ENCODE measurements at places on chromosomes 12 and 14.

DNA sequence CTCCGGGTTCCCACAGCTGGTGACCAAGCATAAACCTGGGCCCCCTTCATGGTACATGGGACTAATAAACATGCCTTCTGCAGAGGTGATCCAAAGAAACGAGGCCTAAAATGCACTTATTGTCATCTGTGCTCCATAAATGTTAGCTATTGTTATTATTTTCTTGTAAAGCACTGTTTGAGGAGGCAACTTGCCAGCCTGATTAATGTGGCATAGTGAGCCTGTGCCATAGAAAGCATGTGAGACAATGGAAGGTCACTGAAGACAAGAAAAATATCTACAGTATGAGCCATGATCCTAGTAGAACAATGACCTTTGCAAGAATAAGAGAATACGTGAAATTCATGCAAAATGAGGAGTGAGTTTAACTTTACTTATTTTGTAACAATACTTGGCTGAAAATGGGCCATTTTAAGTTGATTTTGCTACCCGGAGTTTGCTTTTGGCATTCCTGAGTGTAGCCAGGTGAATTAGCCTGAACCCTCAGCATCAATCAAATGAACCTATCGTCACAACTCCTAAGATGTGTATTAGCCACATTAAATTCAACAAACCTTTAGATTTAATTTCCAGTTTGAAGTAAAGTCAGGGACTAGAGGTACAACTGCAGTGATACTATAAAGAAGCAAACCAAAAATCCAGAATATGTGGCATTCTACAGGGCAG, 52.2 kb downstream of the CPM start:
- DNase-seq, result no peak

- DNase-seq, result no peak
These were observed 12.0 kb downstream of the VDR start for GRCh38 chr12:47892819-47893218.

- DNase-seq, result no peak
These were observed 638.4 kb downstream of the FLRT2 start for GRCh38 chr14:86168371-86168770.

DNA sequence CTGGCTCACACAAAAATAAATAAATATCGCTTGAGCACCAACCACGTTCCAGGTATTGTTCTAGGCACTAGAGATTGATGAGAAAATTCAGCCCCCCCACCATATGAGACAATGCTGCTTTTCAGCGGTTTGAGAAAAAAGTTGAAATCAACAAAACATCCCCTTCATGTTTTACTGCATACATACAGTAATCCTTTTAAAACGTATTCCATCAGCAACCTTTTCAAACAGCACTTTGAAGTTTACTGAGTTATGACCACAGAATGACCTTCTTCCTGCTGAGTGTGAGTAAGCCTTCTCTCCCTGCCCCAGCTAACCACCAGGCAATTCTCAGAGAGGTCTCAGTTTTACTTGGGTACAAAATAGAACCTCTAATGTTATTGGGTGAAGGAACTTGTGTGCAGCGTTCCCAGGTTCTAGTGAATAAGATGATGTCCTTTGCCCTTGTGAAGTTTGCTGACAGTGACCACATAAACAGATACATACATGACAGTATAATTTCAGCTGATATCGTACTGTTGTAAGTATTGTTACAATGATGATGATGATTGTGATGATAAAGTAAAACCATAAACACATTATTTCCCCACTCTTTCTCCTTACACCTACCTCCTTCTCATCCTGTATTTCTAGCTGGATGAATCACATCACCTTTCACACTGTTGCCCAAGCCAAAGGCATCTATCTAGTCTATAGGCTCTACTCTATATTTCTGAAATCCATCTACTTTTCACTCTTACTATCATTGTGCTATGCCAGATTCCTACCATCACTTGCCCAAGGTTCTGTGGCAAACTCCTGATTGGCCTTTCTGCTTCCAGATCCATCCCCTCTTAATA, 124.4 kb upstream of the KRR1 start:
- no peak for DNase-seq

DNA sequence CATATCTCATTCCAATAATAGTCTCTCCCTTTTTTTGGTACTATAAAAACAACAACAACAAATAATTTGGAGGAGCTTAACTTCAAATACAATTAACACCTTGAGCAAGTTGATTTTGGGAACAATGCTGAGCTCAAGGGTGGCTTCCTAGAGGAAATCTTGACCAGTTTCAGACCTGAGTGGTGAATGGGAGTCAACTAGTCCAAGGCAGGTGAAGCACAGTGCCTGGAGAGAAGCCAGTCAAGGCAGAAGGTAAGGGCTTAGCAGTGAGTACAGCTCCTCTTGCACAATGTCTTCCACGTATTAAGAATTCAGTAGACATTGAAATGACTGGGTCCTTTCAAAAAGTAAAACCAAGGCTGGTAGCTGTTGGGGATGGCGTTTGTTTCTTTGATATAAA, 444.8 kb downstream of the ATP23 start:
- no peak for DNase-seq

DNA sequence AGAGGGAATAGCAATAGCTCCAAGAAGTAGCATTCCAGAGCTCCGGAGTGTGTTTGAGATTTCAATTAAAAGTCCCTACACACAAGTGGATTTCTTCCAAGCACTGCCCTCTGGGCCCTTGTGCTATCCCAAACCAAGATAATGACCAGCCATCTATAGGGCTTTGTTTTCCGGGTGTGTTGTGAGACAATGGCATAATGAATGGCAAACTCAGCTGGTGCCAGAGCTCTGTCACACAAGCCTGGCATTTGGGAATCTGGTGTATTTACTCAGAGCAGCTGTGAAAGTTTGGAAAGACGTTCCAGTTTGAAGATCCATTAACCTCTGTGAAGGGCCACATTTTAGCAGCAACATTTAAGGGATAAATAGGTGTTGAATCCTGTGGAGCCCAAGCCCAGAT, 61.2 kb upstream of the TMTC2 start:
- no peak for DNase-seq

DNA sequence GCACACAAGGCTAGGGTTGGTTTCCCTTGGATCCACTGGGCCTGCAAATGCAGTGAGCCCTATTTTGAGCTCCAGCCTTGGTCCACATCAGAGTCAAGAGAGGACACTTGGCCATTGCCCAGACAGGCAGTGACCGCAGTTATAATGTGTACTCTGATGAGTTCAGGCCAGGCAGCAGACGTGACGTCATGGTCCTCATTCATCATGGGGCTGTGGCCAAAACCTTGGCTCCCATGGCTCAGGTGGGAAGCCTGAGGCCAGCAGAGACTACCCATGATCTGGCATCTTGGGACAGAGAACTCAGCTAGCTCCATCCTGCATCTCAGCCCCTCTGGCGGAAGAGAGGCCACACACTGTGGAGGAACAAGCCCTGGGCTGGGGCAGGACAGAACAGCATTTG, 16.4 kb downstream of the TMEM63C start:
- no peak for DNase-seq

GRCh38 chr14:103198131-103199105, 75.2 kb downstream of the TNFAIP2 start:
- DNase-seq, result no peak

GRCh38 chr12:53383258-53383657, 3.3 kb downstream of the SP1 start:
- no peak for DNase-seq

DNA sequence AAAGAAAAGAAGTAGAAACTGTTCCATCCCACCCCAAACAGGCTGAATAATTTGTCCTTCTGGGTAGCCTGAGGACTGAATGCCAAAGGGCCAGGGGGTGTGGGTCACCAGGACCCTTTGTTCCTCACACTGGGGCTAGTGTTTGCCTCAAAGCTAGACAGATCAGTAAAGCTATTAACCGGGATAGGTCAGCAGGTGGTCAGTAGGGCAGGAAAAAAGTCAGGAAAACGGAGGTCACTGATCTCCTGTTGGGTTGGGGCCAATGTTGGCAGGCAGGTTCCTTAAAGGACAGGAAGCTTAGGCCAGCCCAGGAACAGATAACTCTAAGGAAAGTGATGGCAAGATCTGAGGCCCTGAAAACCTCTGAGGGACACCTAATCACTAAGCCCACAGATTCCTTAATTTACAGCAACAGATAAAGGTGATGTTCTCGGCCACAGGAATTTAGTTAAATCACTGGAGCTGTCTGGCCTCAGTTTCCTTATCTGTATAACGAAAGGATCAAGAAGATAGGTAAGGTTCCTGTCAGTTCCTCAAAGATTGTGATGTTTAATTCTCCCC, 22.7 kb upstream of the TMPO start:
- DNase-seq, result no peak

GRCh38 chr14:73764406-73765280, 50.5 kb upstream of the PNMA1 start:
- DNase-seq, result no peak

- DNase-seq, result no peak
These were observed 52.1 kb upstream of the AEBP2 start for GRCh38 chr12:19387161-19387560.

DNA sequence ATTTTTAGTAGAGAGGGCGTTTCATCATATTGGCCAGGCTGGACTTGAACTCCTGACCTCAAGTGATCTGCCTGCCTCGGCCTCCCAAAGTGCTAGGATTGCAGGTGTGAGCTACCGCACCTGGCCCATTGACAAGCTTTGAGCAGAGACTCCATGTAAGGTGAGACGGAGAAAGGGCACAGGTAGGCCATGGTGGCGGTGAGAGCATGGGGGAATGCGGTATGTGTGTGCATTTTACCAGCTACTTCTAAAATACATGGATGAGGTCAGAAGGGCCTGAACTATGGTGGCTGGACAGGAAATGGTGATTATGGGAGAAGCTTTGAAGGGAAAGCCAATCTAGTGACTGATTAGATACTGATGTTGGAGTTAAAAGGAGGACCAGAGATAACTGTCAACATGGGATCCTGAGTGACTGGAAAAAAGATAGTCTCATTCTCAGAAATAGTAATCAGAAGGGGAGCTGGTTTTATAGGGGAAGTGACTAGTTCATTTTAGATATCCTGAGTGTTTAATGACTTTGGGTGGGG, 21.9 kb upstream of the PTPRB start:
- DNase-seq, result no peak

GRCh38 chr12:76643438-76643837, 83.9 kb upstream of the OSBPL8 start:
- DNase-seq, result no peak

DNA sequence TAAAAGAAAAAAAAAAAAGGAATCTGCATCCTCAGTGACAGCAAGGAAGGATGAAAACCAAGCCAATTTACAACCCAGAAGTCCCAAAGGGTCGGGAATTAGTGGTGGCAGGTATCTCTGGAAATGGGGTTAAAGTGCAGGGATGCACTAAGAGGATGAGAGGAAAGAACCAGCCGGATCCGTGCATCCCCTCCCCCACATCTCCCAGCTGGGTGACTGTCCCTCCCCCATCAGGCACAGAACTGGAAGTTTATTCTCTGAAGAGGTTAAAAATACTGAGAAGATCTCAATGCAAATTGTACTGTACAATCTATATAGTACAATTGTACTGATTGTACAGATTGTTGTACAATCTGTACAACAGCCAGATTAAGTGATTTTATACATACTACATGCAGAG, 15.4 kb downstream of the CLMN start:
- no peak for DNase-seq

DNA sequence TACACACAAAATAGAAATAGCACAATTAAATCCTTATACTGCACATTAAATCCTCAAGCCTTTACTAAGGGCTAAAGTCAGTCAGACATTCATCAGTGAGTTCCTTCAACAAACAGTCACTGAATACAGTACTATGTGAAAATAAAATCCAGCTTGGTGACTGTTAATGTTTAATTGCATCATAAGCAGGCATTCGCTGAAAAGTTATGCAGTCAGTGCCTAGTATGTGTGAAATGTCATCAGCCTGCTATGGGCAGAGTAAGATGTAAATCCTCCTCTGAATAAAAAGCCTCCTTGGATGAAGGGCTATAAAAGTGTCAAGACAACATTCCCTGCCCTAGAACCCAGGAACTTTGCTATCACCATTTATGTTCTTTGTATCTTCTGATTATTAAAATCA, 116.4 kb downstream of the PRICKLE1 start:
- DNase-seq, result no peak

DNA sequence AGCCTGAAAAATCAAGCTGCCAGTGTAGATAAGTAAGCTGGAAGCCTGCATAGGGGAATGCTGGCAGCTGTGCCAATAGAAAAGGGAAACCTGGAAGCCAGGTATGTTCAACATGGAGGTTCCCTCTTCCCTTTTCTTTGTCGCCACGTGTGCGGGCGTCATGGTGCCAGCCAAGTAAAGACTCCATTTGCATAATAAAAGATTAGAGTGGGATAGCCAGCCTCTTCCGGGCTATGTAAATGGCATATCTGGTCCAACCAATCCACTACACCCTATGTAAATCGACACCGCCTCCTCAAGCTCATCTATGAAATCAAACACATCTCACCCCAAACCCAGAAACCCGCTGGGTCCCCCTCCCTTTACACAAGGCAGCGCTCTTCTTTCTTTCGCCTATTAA, 5.6 kb upstream of the ADGRD1 start:
- DNase-seq, result no peak

DNA sequence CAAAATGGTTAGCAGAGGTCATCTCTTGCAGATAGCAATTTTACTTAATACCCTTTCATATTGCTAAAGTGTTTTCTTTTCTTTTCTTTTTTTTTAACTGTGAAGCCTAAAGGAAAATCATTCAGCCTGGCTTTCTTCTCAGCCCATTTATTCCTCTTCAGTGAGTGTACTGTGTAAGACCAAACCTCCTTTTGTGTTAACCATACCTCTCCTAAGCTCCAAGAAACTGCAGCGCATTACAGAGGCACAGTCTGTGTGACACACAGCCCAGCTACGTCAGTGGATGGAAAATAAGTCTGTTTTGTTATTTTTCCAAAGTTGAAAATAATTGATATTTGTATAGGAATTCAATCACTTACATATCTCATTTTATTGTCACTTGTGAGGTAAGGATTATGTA, 21.7 kb downstream of the DCAF5 start:
- no peak for DNase-seq

GRCh38 chr12:41344776-41345470, 156.8 kb downstream of the PDZRN4 start:
- no peak for DNase-seq

GRCh38 chr12:58176296-58176869, 235.0 kb downstream of the ATP23 start:
- DNase-seq, result peak; percentile 63

DNA sequence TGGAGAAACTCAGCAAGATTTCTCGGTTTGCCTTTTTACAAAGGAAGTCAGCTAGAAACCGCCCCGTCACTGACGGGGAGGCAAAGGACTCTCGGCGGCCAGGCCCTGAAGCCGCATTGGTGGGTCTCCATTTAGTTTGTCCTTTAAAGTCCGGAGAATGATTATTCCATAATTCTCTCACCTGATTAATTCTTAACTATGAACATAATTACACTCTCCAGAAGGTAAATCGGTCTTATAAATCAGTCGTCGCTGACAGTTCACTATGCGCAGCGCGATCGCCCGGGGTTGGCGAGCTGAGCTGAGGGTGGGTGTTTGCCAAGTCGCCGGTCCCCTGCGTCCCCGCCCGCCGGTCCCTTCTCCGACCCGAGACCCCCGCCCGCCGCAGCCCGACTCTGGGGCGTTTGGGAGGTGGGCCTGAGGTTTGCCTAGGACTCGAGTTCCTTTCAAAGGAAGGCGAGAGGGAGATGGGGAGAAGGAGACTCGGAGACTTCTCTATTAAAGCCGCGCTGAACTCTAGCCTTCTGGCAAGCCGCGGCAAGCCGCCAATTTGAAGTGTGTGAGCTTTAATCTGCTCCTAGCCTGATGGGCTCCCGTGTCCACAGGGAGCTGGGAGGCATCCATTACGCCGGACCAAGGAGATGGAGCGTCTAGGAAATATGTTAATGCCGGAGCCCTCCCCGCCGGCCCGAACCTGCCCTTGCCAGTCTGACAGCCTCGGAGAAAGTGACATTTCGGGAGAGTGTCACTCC, 392.9 kb downstream of the NOVA1 start:
- DNase-seq, result peak; percentile 65

- no peak for DNase-seq
These were observed 86.6 kb downstream of the MIA2 start for GRCh38 chr14:39320318-39320717.
